NK-92 treated with Interleukin-12 subunit alpha and Interleukin-12 subunit beta, amount 100 ng/mL, for 24 hours (cell line): ENCODE measurements at places on chromosomes 2 and 18.

GRCh38 chr2:236962816-236963215, 122.9 kb upstream of the COPS8 start:
- DNase-seq, result no peak

DNA sequence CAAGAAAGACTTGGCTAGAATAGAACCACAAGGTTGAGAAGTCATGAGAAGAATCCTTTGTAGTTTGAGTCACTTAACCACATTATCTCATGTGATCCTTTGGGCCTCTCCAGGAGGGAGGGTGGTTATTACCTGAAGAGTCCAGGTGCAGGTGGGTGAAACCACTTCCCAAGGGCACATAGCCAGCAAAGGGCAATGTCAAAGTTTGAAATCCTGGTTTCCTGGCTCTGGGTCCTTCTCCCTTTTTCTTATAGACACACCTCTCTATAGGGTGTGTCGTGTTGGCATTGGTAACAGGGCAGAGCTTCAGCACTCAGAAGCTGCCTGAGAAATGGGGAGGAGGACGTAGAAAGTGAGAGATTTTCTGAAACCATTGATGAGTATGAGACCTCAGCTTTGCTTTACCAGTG, 137.9 kb downstream of the MGAT5 start:
- DNase-seq, result no peak

- DNase-seq, result no peak
These were observed 2.7 kb upstream of the PID1 start for GRCh38 chr2:229273723-229274338.

DNA sequence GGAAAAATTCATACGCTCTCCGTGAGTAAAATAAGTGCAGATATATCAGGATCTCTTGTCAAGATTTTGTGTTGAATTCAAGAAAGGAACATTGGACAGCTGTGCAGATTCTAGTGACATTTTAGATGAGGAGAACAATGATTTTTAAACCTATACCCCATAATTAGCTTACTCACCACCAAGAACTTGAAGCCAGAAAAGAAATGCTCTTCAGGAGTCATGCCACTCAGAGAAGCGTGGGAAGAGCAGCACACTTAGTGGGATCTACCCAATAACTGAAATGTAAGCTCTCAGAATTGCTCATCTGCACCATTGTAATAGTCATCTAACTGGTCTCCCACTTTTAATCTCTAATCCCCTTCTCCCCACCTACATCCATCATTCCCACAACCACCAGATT, 9.2 kb upstream of the ERMN start:
- DNase-seq, result no peak

DNA sequence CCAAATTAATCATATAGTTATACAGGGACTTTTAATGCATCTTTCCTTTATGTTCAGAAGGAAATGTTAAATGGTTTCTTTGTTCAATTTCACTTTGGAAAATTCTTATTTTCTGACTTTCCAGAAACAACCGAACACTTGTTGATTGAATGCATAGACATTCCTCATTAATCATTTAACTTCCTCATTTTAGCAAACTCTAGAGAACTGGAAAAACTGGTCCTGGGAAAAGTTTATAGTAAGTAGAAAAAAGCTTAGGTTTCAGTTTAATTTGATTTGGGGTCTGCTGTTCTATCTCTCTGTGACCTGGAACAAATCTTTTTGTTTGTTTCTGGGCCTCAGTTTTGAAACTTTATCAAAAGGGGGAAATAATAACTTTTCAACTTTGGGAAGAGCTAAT, 320.4 kb downstream of the CMPK2 start:
- no peak for DNase-seq

- no peak for DNase-seq
These were observed 67.4 kb upstream of the RPL31 start for GRCh38 chr2:100934504-100935371.

DNA sequence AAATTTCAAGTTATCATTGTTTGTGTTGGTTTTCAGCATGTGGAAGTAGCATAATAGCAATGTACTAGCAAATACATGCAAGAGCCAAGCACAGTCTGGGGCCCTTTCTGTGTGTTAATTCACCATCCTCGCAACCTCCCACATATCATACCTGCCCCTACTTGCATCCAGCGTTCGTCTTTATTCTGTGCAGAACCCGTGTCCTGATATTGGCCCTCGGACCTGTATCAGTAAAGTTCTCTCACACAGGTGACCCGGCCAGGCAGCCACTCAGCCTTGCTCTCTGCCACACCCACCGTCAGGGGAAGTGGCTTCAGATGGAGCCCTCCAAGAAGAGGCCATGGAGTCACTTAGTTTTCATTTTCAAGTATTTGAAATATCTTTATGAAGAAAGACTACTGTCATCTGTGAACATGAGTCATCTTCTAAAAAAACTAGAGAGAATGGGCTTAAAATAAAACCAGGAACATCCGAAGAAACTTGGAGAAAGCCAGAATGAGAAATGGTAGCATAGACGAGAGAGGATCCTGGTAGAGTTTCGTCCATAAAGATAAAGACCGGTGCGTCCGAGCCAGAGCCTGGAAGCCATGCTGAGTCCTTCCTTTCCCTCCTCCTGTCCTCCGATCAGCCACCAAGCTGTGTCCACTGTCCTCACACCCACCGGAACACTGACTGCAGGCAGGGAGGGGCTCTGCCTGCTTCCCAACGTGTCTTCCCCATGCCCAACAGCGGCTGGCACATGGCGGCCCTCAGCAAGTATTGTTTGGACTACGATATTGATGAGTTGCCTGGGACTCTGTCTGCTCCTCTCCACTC, 57.3 kb upstream of the RPL31 start:
- DNase-seq, result no peak

DNA sequence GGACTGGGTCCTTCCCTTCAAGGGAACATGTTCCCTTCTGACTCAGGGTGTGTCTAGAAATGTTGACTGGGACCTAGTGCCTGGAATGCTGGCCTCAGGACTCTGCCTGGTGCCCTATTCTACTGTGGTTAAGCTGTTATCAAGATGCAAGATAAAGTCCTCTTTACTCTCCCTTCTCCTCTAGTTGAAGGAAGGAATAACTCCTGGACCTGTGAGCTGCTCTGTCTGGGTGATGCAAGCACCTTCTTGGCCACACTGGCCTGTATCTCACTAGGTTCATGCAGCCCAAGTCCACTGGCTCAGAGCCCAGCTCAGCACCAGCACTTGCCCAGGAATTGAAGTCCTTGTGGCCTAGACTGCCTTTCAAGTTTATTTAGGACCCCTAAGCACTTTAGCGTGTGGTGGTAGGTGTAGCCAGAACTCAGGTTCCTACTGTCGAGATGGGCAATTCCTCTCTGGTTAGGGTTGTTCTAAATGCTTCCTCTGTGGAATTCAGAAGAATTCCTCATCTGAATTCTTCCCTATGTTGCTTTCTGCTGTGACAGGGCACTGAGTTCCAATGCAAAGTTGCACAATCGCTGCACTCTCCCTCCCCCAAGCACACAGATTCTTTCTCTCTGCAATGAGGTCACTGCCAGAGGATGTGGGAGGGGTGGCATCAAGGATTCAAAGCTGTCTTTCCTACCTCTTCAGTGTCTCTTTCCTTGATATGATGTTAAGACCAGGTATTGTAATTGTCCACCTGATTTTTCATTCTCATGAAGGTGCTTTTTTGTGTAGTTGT, 54.7 kb downstream of the VWC2L start:
- no peak for DNase-seq

DNA sequence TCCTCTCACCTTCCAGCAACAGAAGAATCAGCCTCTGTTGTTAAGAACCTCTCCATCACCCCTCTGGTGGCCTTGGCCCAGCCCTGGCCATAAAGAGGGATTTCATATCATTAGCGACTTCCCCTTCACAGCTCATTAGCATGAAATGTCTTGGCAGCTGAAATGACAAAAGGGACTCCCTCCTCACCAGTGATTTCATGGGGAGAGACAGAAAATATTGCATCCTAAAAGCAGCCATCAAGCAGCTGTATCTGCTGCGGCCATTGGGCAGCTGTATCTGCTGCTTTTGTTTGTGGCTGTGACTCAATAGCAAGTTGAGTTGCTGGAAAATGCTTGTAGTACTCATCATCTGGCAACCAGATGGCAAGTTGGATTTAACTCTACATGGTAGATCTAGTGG, 105.9 kb upstream of the RMDN2 start:
- DNase-seq, result no peak

GRCh38 chr2:80894486-80894885, 589.9 kb upstream of the LRRTM1 start:
- no peak for DNase-seq

- DNase-seq, result no peak
These were observed 65.8 kb downstream of the RTP5 start for GRCh38 chr2:241935314-241935713.

GRCh38 chr2:200171731-200172482, 134.6 kb upstream of the SPATS2L start:
- DNase-seq, result no peak

GRCh38 chr2:78718024-78718423, 307.5 kb upstream of the REG3G start:
- DNase-seq, result no peak

GRCh38 chr2:142997231-142997630, 119.8 kb downstream of the KYNU start:
- DNase-seq, result no peak

GRCh38 chr2:182994228-182994912, 43.9 kb downstream of the NCKAP1 start:
- DNase-seq, result no peak

DNA sequence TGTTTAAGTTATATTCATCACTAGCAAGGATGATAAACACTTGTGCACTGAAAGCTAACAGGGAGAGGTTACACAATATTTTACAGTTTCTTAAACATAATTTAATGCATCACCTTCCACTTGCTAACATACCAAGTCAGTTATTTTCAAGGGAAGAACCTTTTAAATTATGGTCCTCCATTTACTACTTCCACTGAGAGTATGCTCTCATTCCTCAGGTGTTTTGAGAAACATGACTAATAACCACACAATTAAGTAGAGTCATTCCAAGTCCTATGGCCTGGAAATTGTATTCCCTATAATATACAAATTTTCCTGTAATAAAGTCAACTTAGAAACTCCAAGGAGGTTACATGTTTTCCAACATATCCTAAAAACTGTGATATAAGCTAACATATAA, 152.3 kb upstream of the STON1 start:
- no peak for DNase-seq

- no peak for DNase-seq
These were observed 117.5 kb downstream of the EPHA4 start for GRCh38 chr2:221454459-221455105.

DNA sequence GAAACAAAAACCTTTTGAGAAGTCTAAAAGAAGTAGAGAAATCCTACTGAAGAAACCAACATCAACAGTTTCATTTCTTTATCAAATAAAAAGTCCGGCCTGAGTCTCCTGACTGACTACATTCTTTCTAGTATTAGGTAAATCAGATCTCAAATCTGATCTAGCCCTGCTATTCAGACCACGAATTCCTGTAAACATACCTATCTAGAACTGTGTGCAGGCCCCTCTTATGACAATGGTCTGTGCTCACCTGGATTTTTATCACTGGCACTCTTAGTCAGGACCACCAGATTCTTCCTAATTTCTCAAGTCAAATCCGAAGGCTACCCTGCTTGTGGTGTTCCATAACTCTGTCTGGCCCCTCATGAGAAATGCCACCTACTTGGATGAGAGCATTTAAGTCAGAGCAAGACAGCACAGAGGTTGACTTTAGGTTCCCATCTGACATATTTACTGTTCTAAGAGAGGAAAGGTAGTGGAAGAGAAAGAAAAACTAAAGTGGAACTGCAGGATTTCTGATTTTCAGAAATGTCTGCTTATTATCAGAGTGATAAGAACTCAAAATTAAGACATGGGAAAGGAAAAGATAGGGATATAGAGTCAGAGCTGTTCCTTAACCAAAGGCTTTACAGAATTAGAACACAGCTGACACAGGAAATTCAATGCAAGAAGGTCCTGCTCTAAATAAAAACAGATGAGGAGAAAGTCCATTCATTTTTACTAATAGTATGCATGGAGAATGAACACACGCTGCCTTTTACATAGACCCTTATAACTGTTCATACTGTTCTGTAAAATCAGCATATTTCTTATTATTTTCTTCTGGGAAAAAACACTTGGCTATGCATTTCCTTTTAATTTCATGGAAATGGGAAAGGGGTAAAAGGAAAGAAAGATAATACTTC, 56.5 kb downstream of the SLC8A1 start:
- DNase-seq, result no peak

GRCh38 chr2:29810956-29811355, 110.4 kb downstream of the ALK start:
- no peak for DNase-seq

DNA sequence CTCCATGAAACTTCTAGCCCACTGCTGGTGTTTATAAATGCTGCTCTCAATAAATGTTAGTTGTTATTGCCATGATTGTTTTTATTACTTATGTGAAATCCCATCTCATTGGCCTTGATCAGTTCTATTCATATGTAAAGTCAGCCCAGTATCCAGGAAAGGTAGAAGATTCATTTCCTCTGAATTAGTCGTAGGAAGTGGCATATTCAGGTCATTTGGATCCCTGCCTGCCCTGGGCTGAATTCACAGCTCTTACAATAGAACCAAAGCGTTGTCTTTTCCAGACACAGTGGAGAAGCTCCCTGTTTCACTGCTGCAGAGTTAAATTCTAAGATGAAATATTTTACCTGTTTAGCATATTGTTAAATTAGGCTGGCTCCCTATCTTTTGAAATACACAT, 70.3 kb downstream of the MAIP1 start:
- no peak for DNase-seq

DNA sequence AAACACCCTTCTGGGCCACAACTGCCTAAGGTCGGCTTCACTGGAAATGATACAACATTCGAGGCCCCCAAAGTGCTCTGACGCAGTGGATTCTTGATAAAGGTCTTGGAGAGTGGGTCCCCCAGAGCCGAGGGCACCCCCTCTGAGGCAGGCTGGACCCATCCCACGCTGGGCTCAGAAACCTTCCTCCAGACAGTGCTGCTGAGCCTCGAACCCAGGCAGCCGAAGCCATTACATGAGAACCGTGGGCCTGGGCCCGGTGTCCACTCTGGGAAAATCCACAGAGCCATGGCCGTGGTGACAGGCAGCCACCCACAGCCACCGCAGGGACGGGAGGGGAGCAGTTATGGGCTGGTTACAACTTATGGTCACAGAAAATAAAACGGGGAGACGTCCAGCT, 81.4 kb upstream of the ID2 start:
- DNase-seq, result no peak

DNA sequence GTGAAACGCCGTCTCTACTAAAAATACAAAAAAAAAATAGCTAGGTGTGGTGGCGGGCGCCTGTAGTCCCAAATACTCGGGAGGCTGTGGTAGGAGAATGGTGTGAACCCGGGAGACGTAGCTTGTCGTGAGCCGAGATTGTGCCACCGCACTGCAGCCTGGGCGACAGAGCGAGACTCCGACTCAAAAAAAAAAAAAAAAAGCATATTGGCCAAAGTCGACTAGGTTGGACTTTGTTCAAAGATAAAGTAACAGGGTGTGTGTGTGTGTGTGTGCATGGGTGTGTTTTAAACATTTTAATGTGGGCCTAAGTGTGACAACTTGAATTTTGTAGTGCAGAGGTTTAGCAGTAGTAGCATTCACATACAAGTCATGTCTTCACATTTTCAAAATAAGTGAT, 11.7 kb downstream of the GEMIN6 start:
- DNase-seq, result no peak

- no peak for DNase-seq
These were observed 242.4 kb upstream of the TANK start for GRCh38 chr2:160917850-160918249.

GRCh38 chr2:129709001-129709955, 270.2 kb upstream of the RAB6C start:
- DNase-seq, result no peak
